ENCODE measurements at places on chromosomes 1 and 21. TPM values are rescaled to one million over a fixed set of nuclear protein-coding genes. Genes with fewer than 3 reads are reported as not detected.

- no peak for DNase-seq
Observed at GRCh38 chr1:38715415-38715814, 144.2 kb downstream of the RRAGC start.

DNA sequence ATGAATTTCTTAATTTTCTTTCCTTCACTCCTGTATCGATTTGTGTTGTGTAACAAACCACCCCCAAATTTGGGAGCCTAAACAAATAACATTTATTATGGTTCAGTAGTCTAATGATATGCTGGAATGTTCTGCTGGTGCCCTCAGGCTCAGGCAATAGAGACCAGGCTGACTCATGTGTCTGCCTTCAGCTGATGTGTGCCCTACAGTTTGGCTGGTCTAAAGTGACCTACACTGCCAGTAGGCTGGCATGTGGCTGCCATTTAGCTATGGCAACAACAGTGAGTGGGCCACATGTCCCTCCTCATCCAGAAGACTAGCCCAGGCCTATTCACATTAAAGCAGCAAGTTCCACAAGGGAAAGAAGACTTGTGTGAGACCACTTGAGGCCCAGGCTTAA is 115.8 kb downstream of the PTPRC start:
- no peak for DNase-seq

DNA sequence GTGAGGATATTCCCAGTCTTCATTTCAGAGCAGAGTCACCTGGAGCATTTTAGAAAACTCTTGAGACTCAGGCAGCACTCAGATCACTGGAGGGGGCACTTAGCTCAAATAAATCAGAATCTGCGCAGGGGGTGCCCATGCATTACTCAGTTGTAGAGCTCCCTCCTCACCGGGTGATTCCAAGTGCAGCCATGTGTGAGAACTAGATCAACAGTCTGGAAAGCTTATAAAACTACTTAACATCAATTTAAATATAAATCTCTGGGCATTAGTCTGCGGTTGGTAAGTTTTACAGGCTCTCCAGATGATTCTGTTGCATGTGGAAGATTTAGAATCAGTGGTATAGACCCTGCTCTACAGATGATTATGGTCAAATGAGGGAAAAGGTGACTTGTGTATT is 128.6 kb downstream of the ST6GALNAC3 start:
- no peak for DNase-seq

Gene COL11A1
- polyA plus RNA-seq, result 4.1 TPM

Gene LRRIQ3
- polyA plus RNA-seq, result 1.1 TPM

Gene OR2T33
- not detected for polyA plus RNA-seq
